ENCODE measurements at places on chromosomes 1 and 21.

- no peak for DNase-seq
Observed at GRCh38 chr1:178578541-178578940, 65.6 kb downstream of the TEX35 start.

GRCh38 chr1:154183046-154183915 is 8.6 kb downstream of the TPM3 start:
- DNase-seq, result peak; percentile 93

GRCh38 chr1:1889090-1889750 is 1.7 kb downstream of the GNB1 start:
- no peak for DNase-seq

DNA sequence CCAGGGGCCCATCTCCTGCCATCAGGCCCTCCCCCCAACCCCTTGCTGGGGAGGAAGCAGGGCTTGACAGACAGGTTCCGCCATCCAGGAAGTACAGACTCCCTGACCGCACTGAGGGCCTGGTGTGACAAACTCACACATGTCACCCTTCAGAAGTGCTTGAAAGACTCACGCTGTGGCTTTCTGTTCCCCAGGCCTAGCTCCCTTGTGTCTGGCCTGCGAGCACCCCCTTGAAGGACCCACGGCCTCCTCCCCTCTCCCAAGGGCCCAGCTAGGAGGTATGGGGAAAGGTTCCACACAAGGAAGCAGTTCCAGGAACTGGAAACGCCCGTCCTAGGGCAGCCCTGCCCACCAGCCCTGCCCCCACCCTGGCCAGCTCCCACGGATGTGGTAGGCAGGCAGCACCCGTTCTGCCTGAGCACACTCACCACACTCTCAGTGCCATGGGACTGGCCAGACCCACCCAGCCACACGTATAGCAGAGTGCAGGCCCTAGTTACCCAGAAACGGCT is 26.7 kb downstream of the SLC2A1 start:
- peak; percentile 88 for DNase-seq

DNA sequence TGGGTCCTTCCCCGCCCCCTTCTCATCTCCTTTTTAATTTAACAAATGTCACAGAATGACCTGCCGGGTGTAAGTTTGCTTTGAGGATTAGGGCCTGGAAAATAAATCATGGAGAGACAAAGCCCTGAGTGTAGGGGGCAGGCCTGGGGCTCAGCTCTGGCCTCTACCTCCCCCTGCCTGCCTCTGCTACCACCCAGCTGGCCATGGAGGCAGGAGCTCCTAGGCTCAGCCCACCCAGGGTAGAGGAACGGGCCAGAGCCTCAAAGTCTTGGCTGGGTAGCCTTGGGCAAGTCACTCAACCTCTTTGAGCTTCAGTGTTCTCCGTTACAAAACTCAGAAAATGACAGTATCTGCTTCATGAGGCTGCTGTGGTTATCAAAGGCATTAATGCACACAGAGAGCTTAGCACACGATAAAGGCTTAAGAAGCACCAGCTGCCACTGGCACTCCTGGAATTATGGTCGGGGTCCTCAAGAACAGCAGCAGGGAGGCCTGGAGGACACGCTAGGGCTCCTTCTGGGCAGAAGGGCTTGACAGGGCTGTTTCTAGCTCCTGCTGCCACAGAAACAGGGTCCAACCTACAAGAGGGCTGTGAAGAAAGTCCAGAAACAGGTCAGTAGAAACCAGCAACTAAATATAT is 39.0 kb downstream of the LRP8 start:
- no peak for DNase-seq

GRCh38 chr1:235073968-235074522 is 54.6 kb downstream of the TOMM20 start:
- no peak for DNase-seq

GRCh38 chr1:192463661-192464060 is 111.9 kb upstream of the RGS1 start:
- no peak for DNase-seq

- DNase-seq, result no peak
Observed at GRCh38 chr21:28540514-28540913, 452.2 kb downstream of the LTN1 start.

DNA sequence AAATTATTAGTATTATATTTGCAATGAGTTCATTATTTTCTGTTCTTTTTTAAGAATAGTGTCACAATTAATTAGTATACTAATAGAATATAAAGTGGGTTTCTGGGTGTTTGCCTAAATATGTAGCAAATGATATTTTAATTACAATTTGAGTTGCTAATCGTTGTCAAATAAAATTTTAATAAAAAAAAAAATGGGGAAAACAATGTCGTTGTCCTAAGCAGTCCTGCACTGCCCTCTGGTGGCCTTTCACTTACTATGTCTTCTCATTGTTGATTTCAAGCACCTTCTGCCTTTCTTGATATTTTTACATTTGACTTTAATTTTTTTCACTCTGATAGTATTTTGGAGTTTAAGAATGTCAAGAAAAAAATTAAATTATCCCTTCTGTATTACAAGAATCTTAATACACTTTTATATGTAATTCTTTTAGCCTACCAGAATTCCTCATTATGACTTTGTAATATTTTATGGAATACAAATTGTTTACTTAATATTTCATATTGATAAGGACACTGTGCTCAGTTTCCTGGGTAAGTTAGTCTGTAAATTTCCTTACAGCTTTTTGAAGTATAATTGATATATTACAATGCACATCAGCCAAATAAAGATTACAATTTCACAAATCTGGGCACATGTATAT is 104.5 kb upstream of the FMN2 start:
- no peak for DNase-seq

DNA sequence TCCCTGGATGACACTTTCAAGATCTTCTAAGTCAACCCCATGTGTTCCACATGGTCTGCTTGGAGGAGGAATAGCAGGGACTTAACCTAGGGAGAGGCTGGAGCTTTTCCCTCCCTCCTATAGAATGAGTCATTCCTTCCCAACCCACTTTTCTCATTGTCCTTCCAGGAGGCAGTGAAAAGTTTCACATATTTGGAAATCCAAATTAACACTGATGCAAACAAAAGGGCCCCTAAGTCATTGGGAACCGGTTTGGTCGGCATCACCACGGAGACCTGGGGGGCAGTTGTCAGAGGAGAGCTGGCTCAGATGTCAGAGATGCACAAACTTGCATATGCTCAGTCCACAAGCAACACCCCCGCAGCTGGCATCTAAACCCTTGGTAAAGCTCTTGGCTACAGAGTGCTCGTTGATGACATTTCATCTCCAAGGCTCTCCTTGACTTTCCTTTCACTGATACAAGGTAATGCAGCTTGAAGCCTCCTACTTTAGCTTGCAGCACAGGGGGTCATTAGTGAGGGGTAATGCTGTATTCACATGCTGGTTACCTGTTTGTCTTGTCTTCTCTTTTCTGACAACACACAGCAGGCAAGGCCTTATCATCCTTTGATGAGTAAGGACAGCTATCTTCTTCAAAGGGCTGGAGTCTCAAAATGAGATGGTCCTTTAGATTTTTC is 12.3 kb upstream of the LRRC8D start:
- no peak for DNase-seq

DNA sequence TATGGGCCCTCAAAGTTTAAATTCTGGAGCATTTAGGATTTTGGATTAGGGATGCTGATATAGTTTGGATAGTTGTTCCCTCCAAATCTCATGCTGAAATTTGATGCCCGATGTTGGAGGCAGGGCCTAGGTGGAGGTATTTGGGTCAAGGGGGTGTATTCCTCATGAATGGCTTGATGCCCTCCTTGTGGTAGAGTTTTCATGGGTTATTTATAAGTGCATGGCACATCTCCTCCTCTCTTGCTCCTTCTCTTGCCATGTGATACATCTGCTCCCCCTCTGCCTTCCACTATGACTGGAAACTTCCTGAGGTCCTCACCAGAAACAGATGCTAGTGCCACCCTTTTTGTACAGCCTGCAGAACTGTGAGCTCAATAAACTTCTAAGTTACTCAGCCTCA is 17.5 kb upstream of the NKAIN1 start:
- no peak for DNase-seq

- DNase-seq, result no peak
Observed at GRCh38 chr1:19599810-19600209, 44.3 kb upstream of the NBL1 start.

DNA sequence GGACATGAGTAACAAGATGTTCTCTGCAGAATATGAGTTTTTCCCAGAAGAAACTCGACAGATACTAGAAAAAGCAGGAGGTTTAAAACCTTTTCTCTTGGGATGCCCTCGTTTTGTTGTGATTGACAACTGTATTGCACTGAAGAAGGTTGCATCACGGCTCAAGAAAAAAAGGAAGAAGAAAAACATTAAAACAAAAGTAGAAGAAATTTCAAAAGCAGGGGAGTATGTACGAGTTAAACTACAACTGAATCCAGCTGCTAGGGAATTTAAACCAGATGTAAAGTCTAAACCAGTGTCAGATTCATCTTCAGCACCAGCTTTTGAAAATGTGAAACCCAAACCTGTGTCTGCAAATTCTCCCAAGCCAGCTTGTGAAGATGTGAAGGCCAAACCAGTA is 92.5 kb downstream of the TTC3 start:
- no peak for DNase-seq

DNA sequence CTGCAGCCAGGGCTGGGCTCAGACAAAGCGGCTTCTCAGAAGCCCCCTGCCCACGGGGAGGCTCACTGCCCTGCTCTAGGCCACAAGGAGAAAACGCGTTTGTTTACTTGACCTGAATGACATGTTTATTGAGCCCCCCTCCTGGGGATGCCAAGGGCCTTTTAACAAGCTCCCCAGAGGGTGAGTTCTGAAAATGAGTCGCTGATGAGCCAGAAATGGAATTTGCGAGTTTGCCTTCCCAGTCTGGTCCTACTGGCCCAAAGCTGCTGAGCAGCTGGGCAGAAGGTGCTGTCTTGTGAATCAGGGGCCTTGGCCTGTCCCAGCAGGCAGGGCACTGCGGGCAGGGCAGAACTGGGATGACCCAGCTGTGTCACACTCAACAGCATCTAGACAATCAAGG is 120.6 kb downstream of the SYF2 start:
- no peak for DNase-seq

GRCh38 chr1:77498918-77499317 is 183.5 kb downstream of the ZZZ3 start:
- DNase-seq, result no peak

DNA sequence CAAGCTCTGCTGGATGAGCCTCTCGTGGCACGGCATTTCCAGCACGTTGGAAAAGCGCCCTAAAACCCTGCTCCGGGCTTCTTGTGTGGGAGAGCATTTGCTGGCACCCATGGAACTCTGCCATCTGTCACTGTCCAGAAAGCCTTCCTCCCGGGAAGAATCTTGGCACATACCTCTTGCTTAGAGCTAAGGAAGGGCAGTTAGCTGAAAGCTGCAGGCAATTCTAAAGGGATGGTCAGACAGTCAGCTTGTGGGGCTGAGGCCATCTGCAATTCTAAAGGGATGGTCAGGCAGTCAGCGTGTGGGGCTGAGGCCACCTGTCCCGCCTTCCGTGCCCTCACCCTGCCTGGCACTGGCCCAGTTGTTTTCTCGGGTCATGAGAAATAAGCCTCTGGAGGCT is 139.0 kb upstream of the TMEM51 start:
- DNase-seq, result no peak

- no peak for DNase-seq
Observed at GRCh38 chr1:9119745-9120144, 9.2 kb downstream of the GPR157 start.

Measured in GM13977 (cell line).